Cerebellar cortex (tissue), 1 donor: ENCODE measurements at places on chromosomes 5 and 9.

DNA sequence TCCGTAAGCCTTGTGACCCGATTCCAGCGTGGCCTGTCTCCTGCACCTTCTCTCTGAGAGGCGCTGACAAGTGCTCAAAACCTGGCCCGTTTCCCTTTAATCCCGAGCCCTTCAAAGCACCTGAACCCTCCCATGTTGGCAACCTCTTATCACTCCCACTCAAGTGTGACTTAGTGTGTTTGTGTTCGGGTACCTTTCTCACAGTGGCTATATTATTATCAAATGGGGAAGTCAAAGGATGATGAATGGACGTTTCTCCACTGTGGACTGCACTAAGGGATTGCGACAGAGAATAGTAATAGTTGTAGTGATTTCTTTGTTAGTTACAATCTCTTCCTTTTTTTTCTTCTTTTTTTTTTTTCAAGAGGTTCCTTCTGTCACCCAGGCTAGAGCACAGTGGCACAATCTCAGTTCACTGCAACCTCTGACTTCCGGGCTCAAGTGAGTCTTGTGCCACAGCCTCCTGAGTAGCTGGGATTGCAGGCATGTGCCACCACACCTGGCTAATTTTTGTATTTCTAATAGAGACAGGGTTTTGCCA lies 65.4 kb upstream of the TNFSF8 start:
- DNase-seq = no peak

GRCh38 chr9:132596200-132596599 lies 13.8 kb downstream of the BARHL1 start:
- DNase-seq = no peak

- no peak for DNase-seq
Measured at GRCh38 chr5:52709167-52709925, 78.4 kb upstream of the ITGA1 start.

GRCh38 chr5:137997726-137998213 lies 35.1 kb downstream of the FAM13B start:
- no peak for DNase-seq

DNA sequence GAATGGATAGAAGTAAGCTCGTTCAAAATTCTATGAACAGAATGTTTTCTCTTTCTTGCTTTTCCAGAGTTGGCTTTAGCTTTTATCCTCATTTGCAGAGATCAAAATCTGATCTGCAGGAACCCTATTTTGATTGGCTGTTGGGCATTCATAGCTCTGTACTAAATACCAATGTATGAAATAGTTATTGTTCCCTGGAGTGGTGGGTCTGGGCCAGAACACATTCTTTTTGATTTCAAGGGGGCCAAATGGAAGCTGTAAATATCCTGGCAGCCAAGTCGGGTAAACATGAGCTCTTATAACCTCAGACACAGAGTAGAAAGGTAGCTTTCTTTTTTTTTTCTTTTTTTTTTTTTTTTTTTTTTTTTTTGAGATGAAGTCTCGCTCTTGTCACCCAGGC lies 241.5 kb downstream of the PDZD2 start:
- DNase-seq = no peak

GRCh38 chr5:170483701-170484458 lies 19.9 kb upstream of the KCNIP1 start:
- no peak for DNase-seq

- DNase-seq = peak; percentile 52
Measured at GRCh38 chr9:37575921-37576721, at the start of gene FBXO10. FBXO10 (minus strand) TSS chr9:37576380; CDS start chr9:37541768, 34,612 bp downstream.

- no peak for DNase-seq
Measured at GRCh38 chr5:150948539-150948938, 43.8 kb upstream of the ZNF300 start.

GRCh38 chr5:5290674-5291334 lies 131.7 kb upstream of the ICE1 start:
- DNase-seq = no peak

DNA sequence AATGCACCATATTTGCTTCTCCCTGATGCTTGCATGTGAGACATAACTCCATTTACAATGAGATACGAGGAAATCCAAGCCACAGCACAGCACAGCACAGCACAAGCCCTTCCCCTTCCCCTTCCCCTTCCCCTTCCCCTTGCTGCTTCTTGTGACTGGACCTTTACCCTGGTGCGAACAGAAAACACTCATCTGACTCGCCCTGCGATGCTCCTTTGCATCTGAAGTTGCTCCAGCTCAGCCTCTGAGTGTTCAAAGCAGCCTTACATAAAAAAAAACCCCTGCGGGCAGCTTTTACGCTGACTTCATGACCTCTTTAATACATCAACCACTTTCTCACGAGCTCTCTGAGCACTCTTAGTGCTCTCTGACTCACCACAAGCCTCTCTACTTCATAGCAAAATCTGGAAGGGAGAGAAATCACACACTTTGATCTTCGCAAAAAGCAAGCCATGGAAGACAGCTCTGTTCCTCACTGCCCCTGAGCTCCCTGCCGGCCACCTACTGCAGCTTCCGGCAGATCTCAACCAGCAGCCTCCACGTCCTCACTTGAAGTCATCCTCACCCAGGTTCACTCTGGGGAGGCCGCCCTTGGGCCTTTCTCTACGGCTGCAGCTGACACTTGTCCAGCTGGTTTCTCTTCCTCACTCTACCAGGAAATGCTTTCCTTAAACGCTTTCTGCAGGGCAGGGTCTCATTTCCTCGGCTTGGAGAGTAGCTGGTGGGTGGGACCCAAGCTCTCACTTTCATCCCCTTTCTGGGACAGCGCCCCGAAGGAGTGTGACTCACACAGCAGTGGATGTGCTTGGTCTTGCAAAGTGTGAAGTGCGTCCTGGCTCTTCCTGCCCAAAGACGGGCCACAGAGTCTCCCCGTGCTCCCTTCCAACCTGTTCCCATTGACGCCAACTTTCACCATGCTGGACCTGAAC lies 5.3 kb downstream of the SLC34A1 start:
- no peak for DNase-seq

DNA sequence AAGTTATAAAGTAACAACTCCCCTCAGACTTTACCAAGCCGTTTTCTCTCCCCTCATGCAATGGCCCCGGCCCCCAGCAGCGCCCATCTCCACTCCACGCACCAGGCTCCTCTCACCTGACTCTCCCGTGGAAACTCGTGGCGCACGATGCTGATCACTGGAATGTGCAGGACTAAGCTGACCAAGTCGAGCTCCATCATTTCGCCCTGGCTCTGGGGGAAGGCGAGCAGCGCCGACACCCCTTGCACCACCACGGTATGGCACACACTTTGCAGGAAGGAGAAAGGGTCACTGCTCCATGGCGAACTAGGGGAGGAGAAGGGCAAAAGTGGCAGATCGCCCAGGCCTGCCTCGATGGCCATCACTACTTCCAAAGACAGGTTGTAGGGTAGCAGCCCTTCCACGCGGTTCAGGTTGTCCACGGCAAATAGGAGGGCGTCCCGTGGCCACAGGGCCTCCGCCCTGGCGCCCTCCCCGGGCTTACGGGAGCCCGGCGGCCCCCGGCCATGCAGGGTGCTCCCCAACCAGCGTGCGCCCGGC lies 1.2 kb downstream of the GRIN3A start:
- DNase-seq = no peak

DNA sequence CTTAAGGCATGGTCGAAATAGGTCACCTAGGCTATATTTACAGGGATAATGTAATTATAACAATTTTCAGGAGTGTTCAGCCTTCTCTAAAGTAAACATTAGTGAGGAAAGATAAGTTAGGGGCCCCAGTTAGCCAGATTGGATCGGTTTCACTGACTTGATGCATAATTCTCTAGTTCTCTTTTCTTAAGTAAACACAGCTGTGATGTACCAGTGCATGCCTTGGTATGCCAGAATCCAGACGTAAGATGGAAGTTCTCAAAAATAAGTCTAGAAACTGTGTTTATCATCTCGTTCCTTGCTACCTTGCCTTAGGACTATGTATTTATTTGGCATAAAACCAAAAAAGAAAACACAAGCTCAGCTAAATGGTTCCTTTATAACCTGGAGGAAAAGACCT lies 442.2 kb upstream of the CLINT1 start:
- no peak for DNase-seq

DNA sequence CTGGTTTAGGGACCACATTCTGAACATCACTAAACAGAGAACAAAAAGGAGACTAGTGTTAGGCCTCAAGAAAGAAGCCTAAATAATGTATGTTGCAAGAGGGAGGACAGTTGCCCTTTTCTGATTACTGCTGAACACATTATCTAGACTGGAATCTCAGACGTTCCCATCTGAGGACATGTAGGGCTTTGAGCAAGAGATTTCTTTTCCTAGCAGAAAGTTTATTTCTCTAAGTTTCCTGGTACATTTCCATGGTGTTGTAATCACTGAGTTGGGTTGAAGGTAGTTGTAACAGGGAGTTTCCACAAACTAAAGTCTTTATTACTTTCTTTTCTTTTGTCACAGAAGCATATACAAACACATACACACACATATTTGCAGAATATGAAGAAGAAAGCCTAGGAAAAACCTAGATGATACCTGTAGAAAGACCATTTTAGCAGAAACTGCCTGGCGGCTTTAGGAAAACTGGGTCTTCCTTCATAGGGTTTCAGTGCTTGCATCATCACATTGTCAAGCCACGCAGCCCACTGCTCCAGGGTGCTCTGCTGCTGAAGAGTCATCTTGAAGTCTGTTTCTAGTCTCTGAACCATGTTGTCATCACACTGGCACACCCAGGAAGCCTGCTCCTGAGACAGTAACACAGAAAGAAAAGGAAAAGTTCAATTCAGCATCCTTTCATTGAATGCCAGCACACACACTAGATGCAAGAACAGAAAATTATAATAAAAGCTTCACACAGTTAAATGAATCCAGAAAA lies 269.1 kb downstream of the RFX3 start:
- DNase-seq = no peak

GRCh38 chr9:91660521-91660920 lies 236.9 kb upstream of the NFIL3 start:
- DNase-seq = no peak

- no peak for DNase-seq
Measured at GRCh38 chr9:134437403-134438194, 111.3 kb downstream of the RXRA start.

DNA sequence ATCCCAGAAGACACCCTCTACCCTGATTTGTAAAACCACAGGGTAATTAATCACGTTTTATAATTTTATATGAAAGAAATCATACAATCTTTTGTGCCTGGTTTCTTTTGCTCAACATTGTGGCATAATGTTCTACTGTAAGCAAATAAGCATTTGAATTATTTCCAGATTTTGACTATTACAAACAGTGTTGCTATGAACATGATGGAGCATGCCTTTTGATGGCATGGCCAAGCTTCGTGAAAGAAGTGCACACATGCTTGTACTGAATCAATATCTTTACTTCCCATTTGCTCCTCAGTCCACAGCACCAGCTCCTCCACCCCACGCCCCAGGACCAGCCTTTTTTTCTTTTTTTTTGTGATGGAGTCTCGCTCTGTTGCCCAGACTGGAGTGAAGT lies 29.9 kb downstream of the ACSL6 start:
- no peak for DNase-seq

DNA sequence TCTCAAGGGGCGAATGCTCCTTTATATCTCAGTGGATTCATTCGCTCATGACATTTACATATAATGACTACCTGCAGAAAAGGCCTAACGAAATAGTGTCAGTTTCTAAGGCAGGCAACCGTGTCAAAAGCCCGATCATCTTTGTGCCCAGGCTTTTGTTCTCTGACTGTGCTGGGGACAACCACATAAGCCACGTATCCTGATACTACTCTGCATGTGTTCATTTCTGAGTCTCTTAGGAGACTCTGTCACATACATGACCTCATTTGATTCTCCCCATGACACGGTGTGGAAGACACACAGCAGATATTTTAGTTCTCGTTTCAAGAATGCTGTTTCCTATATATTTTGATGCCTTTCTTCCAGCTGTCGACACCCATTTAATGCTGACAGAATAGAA lies 598.5 kb downstream of the BNC2 start:
- no peak for DNase-seq

GRCh38 chr9:137813651-137814415 lies 63.7 kb upstream of the CACNA1B start:
- no peak for DNase-seq
